ENCODE measurements at places on chromosomes 4 and X.

DNA sequence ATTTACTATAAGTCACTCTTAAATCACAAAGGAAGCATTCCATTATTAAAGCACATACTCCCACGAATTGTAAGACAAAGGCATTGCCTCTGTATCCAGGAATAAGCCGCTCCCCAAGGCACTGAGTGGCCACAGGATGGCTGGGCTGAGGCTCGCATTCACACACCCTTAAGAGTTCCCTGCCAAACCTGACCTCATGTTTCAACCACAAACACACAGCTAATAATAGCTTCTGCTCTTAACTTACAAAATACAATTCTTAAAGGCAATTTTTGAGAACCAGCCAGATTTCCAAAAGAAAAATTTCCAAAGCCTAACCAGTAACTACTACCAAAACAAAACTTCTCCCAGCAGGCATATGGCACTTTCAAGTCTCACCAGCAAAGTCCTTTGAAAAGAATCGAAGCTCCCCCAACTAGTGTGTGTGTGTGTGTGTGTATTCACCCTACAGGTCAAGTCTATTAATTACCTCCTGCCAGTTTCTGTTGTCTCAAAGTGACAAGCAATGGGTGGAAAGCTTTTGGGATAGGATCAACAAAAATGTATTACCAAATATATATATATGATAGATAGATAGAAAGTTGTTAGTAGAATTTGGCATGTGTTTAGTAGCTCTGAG lies 36.0 kb downstream of the ARHGAP6 start:
- DNase-seq = no peak

DNA sequence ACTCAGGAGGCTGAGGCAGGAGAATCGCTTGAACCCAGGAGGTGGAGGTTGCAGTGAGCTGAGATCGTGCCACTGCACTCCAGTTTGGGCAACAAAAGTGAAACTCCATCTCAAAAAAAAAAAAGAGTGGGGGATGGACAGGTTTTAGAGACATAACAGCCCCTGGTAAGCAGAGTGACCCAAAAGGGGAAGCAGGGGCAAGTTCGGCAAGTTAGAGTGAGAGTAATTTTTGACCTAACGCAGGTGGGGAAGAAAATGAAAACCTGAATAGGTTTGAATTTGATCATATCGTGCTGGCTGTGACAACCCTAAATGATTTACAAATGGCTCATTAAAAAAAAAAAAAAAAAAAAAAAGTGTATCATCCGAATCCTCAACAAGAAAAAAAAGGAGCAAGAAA lies 25.7 kb upstream of the TMEM131L start:
- DNase-seq = no peak

- DNase-seq = no peak
These were observed 17.2 kb downstream of the ATRX start for GRCh38 chrX:77768787-77769186.

GRCh38 chr4:96152824-96153223 lies 312.9 kb downstream of the PDHA2 start:
- DNase-seq = no peak

- DNase-seq = peak; percentile 10
These were observed 288.4 kb downstream of the CRLF2 start for GRCh38 chrX:924017-924416.
